T1000 (cell line): ENCODE measurements at places on chromosomes 2 and 18.

GRCh38 chr18:46652372-46652771 lies 4.6 kb downstream of the LOXHD1 start:
- DNase-seq = no peak

- DNase-seq = no peak
Observed at GRCh38 chr2:220660277-220661145, 911.6 kb downstream of the EPHA4 start.

DNA sequence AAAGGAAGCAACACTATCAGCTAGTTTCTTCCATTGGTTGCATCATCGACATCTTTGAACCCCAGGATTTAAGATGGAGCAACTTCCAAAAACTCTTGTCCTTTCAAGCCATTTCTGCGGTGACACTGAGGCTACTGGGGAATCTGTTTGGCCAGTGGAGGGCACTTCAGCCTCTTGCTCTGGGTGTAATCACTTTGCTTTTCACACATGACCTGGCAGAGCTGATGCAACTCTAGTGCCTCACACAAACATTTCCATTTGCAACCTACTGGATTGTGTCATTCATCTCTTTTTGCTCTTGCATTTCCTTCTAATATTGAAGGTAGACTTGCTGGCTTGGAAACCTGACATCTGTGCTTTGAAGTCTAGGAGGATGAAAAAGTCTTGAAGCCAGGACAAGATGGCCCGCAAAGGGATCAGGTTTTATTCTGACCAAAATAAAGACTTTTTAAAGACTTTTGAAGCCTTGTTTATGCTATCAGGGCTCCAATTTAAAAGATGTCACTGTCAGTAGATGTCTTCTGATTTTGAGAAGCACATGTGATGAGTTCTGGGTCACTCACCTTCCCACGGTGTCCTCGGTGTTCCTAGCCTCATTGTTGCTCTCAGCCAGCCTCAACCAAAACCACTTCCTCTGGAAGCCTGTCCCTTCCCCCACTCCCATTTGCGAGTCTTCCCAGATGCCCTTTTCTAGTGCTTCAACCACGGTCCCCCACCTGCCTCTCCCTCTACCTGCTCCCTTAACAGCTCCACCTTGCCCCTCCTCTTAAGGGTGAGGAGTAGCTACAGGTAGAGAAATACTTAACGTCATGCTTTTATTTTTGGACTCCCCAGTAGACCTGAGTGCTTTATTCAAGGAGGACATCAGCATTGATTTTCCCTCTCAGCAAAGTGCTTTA lies 69.7 kb upstream of the KCNE4 start:
- no peak for DNase-seq

- no peak for DNase-seq
Observed at GRCh38 chr18:24015639-24016631, 1.4 kb downstream of the TTC39C start.

DNA sequence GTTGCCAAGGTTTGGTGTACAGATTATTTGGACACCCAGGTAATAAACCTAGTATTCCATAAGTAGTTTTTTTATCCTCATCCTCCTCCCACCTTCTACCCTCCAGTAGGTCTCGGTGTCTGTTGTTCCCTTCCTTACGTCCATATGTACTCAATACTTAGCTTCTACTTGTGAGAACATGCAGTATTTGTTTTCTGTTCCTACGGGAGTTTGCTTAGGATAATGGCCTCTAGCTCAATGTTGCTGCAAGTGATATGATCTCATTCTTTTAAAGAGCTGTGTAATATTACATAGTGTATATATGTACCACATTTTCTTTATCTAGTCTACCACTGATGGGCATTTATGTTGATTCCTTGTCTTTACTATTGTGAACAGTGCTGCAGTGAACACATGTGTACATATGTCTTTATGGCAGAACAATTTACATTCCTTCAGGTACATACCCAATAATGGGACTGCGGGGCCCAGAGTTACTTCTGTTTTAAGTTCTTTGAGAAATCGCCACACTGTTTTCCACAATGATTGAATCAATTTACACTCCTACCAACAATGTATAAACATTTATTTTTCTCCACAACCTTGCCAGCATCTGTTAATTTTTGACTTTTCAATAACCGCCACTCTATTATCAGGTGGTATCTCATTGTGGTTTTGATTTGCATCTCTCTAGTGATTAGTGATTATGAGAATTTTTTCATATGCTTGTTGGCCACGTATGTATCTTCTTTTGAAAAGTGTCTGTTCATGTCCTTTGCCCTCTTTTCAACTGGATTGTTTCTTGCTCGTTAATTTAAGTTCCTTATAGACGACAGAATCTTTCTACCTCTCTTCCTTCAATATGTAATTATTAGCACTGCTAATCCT lies 88.0 kb downstream of the MEMO1 start:
- no peak for DNase-seq

- no peak for DNase-seq
Observed at GRCh38 chr2:179435000-179435399, 170.4 kb upstream of the SESTD1 start.

- DNase-seq = no peak
Observed at GRCh38 chr2:102258025-102258385, 53.4 kb upstream of the IL1RL1 start.

- DNase-seq = no peak
Observed at GRCh38 chr2:158467248-158467647, 10.5 kb downstream of the PKP4 start.

DNA sequence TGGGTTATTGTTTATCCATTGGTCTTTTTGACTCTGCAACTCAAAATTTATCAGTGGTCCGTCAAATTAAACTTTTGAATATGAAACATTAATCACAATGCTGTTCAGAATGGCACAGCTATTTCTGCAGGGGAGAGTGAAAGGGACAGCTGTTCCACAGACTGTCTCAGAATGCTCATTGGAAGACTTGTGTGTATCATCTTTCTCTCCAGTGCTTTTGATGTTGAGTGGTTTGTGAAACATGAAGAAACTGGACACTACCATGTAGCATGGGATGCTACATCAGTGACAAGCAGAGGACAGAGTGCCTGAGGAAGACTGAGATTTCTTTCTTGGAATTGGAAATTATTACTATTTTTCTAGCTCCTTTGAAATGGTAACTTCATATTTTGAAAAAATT lies 115.7 kb downstream of the PLCL1 start:
- DNase-seq = no peak

GRCh38 chr2:7725171-7725849 lies 808.1 kb downstream of the RNF144A start:
- no peak for DNase-seq

DNA sequence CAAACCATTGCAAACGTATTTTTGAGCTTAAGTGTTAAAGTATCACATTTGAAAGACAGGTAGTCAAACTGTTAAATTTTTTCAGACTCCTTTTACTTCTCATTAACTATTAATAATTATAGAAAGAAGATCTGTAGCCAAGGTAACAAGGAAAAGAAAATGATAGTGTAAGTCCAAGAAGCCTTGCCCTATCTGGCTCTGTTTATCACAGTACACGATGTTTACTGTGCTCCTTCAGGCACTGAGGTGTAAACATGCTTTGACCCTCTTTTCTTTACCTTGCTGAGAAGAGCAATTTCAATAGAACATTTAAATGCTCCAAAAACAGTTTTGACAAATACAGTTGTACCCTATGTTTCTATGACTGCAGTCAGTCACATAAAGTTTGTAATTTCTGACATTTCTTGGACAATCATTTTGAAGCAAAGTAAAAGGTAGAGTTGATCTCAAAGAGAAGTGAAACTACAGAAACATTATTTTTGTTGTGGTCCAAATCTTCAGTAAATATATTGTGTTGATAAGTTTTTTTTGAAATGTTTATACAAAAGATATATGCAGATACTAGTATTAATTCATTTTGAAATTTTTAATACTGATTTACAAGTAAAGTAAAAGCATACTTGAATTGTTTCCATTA lies 152.6 kb upstream of the KYNU start:
- DNase-seq = no peak

- DNase-seq = no peak
Observed at GRCh38 chr2:162058973-162059668, 14.9 kb downstream of the DPP4 start.

DNA sequence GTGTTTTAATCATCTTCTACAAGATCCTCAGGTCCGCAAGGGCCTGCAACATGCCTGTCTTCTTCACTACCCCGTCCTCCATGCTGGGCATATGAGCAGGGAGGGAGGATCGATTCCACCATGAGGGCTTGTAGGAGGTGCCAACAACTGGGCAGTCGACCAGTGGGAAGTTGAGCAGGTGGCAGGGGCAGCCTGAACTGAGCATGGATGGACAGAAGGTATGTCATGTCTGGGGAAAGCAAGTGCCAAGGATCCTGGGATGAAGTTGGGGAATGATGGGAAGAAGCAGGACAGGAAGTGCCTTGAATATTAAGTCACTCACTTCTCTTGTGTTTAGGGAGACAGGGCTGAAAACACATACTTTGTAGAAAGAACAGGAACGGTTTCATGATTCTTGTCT lies 44.7 kb downstream of the CTIF start:
- no peak for DNase-seq

GRCh38 chr18:48629730-48630324 lies 91.0 kb downstream of the CTIF start:
- peak; percentile 78 for DNase-seq

DNA sequence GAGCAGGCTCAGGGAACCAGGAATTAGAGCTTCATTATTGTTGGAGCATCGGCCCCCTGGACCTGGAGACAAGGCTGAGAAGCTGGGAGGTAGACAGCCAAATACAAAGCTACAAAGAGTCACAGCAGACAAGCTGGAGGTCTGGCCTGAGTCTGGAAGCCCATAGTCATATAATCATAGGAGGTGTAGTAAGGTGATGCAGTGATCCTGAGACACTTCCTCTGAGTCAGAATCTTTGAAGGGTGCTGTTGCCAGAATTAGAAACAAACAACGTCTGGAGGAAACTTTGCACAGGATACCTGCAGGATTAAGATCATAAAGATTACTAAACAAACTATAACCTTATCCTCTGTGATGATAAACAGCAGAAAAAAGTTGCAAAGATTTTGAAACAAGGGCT lies 213.8 kb downstream of the DSC3 start:
- no peak for DNase-seq

GRCh38 chr2:86333378-86333777 lies 4.0 kb downstream of the REEP1 start:
- no peak for DNase-seq

GRCh38 chr18:33821503-33821902 lies 243.5 kb downstream of the ASXL3 start:
- DNase-seq = no peak

DNA sequence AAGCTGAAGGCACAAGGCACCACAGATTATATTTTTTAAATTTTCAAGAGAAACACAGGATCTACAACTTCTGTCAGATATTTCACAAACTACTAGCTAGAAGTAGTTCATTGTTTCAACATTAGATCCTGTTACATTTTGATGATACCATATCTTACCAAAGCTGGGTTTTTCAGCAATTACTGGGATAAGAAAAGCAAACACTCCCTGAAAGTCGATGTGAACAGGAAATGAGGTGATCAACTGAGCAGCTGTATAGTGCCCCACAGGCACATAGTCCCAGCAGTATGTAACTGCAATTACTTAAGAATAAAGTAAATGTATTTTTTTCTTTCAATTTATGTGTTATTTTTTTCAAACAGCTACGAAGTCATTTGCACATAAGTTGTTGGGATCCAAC lies 103.5 kb downstream of the DNER start:
- no peak for DNase-seq

DNA sequence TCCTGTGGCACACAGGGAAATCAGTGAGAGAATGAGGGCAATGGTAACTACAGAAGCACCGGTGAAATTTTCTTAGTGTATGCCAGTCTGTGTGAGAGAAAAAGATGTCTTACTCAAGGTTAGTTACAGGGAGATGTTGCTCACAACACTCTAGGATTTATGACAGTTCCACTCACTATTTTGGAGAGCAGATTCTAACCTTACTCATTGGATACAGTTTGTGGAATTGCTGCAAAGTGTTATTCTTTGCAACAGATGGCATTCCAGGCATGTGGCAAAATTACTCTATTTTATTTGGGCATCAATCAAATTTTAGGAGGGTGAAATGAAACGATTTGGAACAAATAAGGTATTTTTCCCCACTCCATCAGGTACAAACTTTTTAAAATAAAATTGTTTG lies 449.1 kb downstream of the PIK3C3 start:
- DNase-seq = no peak

- DNase-seq = no peak
Observed at GRCh38 chr2:122148128-122148767, 392.8 kb downstream of the TSN start.

DNA sequence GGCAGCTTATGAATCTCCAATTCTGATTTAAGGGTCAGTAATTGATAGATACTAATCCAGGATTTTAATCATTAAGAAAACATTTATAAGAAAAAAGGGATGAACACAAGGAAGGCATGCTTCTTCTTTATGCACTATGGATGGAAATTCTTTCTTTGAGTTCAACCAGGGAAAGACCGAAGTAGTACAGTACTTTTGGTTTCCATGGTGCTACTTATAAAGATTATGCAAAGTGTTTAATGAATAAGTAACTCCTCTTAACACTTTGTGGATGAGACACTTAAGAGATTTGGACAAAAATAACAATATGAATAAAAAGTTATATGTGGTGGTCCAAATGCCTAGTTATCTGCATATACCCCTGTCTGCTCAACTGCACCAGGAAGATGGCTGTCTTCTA lies 666.5 kb upstream of the FANCL start:
- no peak for DNase-seq

DNA sequence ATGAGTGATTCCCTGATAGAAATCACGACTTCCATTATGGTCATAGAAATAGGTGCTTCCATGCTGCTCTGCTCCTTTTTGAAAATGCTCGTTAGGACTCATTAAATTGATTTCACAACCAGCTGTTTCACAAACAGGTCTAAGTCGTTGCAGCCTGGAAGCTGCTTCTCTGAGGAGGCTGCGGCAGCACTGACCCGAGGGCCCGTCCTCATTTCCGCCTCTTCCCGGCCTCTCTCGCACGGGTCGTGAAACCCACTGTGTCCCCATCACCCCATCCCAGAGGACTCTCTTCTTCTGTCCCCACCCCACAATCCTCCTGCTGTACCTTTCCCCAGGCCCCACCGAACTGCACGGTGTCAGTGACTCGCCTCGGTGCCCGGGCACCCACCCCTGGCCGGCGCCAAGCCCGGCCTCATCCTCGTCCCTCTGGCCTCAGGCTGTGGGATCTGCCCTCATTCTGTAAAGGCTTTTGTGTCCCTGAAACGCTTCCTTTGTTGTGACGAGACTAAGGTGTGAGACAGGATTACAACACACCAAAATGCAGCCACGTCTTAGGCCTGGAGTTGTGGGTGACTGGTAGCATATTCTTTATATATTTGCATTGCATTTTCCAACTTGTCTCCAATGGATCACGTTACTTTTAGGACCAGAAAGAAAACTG lies 112.7 kb upstream of the CTDP1 start:
- no peak for DNase-seq

DNA sequence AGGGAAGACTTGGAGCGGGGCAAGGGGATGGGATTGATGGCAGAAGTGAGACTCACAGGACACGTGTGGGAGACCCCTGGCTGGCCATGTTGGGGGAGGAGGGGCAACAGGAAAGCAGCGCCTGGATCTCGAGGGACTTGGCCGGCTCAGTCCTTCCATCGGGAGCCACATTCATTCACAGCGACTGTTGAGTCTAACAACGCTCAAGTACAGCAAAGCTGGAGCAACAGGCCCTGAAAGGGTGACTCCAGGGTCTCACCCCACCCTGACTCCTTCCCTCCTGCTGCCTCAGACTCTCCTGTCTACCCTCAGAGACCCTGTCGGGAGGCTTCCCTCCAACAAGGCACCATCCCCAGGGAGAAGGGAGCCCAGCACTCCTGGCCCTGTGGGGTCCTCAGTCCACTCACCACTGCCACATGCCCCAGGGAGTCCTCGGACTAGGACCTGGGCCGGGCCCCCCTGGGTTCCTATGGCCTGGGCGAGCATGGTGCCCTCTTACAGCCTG lies 14.8 kb upstream of the ALPI start:
- no peak for DNase-seq
